ENCODE measurements at places on chromosomes 5 and 9.
A peak's percentile ranks its signal among the peaks of the same experiment; 100 is the strongest.

- DNase-seq: no peak
Observed at GRCh38 chr5:6379246-6379645, 899 bp upstream of the MED10 start.

GRCh38 chr5:172255444-172255843, 28.1 kb downstream of the UBTD2 start:
- no peak for DNase-seq

DNA sequence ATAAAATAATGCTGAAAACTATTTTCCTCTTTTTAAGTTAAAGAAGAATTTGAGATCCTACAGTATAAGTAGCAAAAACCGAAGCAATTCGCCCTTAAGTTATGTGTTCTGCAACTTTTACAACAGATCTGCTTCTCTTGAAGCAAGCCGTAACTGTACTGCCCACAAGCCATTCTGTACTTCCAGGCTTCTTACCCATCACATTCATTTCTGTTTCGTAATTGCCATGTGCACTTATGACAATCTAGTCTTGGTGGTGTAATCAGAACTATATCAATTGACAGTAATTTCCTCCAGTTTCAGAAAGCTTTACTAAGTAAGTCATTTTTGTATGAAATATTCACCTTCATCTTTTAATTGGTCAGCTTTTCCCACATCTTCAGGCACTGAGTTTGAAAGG, 13.8 kb downstream of the SGTB start:
- DNase-seq: no peak

GRCh38 chr9:88791105-88791805, 200.0 kb upstream of the S1PR3 start:
- no peak for DNase-seq

DNA sequence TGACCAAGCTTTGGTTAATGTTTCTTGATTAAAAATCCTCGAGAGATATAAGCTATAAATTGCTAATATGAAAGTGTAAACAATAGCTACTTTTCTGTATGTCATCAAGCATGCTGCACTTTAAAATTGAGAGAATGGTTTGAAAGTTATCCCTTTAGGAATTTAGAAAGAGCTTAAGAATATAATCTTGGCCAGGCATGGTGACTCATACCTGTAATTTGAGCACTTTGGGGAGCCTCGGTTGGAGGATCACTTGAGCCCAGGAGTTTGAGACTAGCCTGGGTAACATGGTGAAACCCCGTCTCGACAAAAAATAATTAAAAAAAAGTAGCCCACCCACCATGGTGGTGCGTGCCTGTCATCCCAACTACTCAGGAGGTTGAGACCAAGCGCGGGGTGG, 12.2 kb upstream of the MROH2B start:
- DNase-seq: no peak

DNA sequence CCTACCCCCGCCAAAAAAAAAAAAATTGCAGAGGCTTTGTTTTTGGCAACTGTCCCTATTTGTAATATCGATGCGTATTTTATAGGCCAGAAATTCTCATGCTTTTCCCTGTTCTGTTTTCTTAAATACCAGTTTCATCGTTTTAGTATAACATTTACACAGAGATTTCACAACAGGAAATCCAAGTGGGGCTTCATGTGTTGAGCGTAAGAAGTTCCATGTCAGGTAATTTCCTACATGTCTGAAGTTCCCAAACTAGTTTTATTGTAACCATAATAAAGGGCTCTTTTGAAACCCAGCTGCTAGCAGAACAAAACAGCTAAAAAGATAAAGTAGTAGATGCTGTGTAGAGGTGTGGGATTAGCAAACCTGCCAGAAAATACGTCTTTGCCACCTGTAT, 4.2 kb downstream of the SMC5 start:
- no peak for DNase-seq

DNA sequence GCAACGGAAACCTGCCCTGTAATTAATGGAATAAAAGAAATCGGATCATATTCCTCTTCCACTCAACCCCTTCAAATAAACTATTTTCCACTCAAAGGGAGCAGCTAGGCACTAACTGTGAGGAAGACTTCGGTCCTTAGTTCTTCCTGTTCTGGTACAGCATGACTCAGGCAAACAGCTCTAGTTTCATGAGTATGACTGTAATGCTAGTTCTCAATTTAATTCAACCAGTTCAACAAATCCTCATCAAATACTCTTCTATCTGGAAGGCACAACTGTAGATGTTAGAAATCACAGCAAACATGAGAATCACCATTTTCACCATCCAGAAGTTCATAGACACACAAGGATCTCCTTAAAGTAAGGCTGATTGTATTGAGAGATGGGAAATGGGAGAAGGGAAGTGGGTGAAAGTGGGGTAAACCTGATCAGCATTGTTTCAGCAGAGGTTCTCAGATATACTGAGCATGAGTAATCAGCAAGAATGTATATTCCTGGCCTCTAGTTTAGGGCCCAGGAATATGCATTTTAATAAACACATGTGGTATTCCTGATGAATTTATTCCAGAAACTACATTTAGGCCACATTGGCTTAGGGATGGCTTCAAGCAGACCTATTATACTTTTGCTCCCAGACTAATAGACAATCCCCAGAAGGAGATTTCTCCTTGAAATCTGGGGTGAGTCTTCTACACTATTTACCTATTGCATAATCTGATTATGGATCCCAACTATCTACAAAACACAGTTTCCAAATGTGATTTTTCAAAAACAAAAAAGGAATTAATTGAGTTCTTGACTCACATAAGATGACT, 141.1 kb upstream of the SLC12A2 start:
- DNase-seq: no peak

DNA sequence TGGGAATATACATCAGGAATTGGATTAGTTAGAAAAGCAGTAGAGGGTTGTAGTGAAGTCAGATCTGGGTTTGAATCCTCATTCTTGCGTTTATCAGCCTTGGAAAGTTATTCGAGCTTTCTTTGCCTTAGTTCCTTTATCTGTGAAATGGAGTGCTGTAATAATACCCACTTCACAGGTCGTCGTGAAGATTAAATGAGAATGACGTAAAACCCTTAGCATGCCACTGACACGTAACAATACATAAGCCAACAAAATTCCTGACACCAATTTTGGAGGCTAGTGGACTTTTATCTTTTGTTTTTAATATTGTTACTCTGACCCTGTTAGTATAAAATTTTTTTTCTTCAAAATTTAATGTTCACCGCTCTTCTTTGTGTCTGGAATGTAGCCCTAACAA, 3.4 kb downstream of the SKP2 start:
- no peak for DNase-seq

- no peak for DNase-seq
Observed at GRCh38 chr5:59749782-59750520, 143.6 kb downstream of the PDE4D start.

DNA sequence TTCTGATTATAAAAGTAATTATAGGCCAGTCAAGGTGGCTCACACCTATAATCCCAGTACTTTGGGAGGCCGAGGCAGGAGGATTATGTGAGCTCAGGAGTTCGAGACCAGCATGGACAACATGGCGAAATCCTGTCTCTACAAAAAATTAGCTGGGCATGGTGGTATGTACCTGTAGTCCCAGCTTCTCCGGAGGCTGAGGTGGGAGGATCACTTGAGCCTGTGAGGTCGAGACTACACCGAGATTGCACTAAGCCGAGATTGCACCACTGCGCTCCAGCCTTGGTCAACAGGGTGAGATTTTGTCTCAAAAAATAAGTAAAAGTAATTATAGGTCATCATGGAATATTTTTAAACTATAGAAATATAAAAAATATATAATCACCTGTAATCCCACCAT, 18.1 kb downstream of the IRF1 start:
- DNase-seq: no peak

- DNase-seq: no peak
Observed at GRCh38 chr9:120742951-120743416, 28.7 kb upstream of the MEGF9 start.

DNA sequence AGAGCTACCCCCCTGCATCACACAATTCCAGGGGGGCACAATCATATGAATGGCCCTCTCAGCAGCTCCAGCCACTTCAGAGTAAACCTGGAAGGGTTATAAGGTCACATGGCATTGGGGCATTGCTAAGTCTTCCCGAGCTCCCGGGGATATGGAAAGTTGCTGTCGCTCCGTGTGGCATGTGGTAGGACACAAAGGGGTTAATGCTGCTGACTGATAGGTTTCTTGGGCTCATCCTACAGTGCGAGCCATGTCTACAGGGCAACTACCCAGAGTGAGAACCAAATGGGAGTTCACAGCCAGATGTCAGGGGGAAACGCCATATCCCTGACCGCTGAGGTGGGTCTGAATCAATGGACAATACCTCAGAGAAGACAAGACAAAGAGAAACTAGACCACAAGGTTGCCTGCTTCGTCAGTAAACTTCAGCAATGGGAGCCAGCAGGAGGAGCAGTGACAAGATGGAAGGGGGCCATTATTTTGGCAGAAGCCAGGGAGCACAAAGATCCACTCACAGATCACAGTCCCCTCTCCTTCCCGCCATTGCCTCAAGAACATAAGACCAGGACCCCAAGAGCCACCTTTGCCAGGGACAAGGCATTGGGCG, 52.4 kb upstream of the SHISAL2B start:
- no peak for DNase-seq

- DNase-seq: peak; percentile 6
Observed at GRCh38 chr9:84947412-84947972, 278.0 kb downstream of the NTRK2 start.

DNA sequence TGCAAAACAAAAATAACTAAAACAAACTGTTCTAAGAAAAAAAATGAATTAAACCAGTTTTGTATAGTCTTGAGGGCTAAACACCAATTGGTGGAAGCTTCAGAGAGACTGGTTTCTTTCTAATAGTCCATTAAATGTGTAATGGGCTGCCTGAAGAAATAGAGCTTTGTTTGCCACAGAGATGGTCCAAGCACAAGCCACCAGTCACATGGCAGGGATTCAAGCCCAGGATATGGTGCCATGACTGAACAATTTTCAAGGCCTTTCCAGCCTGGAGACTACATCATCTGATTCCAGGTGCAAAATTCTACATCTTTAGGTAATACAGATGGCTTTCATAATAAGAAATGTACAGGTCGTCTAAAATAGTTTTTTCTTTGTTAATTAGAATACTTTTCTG, 355.3 kb downstream of the NR2F1-AS1 start:
- no peak for DNase-seq

DNA sequence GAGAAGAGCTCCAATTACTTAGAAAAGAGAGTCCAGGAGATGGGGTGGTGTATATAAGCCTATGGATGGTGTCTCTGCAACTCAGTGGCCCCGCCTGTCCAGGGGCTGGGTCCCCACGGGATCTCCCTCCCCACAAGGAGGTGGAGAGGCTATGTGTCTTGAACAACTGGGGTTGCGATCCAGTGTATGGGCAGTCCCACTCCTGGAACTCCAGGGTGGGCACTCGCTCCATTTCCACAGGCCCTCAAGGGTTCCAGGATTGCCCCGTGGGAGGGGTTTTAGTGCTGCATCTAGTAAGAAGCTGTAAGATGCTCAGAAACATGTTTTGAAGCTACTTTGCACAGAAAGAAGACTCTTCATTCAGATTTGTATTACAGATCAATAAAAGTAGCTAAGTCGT, 558 bp upstream of the SMAD5 start:
- no peak for DNase-seq

Data from HS-5 (cell line).